ENCODE measurements at places on chromosomes 2 and 18.

GRCh38 chr2:170088776-170089175 lies 89.2 kb upstream of the MYO3B start:
- no peak for DNase-seq

DNA sequence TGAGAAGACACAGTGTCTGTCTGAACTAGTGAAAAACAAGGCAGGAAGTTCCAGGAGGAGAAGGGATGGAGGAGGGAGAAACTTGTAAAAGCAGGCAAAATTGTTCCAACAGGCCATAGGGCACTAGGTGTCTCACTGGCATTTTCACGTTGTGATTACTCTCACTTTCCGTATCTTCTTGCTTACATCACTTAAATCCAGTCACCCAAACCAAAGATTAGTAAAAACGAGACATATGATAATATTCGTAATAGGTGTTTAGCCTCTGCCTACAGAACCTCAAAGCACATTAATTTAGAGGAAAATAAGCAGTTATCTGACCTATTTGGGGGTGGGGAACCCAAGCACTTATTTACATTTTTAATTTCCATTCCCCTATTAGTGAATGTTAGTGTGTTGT lies 78.3 kb downstream of the POU3F3 start:
- DNase-seq, result no peak

DNA sequence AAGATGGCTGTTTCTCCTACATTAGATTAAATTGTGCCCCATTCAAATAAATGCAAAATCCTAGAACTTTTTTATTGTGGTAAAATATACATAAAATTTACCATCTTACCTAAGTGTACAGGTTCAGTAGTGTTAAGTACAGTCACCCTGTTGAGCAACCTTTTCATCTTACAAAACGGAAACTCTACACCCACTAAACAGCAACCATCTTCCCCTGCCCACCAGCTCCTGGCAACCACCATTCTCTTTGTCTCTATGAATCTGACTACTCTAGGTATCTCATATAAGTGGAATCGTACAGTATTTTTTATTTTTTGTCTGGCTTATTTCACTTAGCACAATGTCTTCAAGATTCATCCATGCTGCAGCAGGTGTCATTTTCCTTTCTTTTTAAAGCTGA lies 53.0 kb downstream of the ASXL2 start:
- DNase-seq, result no peak

DNA sequence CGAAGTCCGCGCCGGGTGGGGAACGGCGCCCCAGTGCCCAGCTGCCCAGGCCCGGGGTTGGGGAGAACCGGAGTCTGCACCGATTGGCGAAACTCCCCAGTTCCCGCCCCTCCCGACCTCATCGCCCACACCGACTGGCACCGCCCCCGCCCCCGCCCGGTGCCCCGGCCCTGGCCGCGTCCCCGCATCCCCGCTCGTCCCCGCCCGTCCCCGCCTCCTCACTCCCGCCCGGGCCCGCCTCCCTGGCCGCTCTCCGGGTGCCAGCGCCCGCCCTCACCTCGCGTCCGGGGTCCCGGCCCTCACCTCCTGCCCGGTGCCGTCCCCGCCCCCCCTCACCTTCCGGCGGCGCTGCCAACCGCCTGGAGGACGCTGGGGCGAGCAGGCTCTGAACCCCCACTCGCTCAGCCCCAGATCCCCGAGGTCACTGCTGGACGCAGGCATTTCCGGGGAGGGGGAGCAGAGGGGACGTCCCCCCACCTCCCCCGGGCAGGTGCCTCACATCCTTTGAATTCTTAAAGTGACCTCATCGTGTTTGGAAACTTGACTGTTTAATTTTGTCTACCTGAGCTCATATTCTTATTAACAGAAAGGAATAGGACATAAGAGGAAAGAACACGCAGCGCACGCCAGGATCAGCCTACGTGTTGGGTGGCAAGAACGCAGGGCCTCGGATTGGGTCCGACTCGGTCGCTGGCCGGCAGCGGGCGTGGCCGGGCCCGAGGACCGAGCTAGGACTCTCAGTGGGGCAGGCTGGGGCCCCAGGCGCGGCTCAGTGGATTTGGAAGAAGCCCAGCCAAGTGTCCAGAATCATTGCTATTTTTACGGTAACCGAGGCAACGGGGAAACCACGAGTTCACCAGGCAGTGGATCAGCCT lies at the start of gene FAM110C:
Gene FAM110C, minus strand, starts transcription at position 35 of the 875 bp plus-strand sequence. CDS start 120 bp downstream, outside the sequence.
- no peak for DNase-seq

DNA sequence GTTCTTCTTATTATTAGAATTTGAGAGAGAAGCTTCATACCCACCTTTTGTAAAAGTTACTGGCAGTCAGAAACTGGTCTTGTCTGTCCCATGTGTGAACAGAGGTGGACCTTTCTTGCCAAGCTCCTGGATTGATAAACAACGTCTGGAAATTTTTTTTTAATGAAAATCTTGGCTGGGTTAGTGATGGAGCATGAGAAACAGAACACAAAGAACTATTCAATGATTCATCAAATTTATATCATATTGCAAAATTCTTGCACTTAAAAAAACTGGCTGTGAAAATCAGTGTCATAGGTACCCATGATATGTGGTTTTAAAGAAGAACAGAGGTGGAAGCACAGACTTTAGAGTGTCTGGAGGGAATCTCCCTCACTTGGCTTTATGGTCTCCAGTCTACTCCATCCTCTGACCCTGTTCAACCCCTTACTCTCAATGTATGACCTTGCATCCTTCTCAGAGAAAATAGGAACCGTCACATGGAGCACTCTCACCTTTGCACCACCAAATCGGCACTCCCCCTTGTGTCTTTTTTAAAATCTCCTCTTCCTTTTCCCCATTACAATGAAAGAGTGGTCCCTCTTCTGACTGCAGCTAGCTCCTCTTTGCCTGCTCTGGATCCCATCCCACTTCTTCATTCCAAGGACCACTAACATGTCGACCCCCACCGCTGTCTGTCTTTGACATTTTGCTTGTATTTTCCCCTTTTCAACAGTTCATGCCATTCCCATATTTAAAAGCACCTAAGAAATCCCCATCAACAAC lies 58.2 kb downstream of the COPS8 start:
- no peak for DNase-seq

- no peak for DNase-seq
Observed at GRCh38 chr18:22930089-22930713, 2.9 kb upstream of the RBBP8 start.

- no peak for DNase-seq
Observed at GRCh38 chr2:226011716-226012450, 612.4 kb downstream of the NYAP2 start.

GRCh38 chr2:231394211-231395141 lies 1.0 kb upstream of the B3GNT7 start:
- DNase-seq, result no peak

GRCh38 chr18:57579934-57580333 lies 6.6 kb downstream of the FECH start:
- no peak for DNase-seq

DNA sequence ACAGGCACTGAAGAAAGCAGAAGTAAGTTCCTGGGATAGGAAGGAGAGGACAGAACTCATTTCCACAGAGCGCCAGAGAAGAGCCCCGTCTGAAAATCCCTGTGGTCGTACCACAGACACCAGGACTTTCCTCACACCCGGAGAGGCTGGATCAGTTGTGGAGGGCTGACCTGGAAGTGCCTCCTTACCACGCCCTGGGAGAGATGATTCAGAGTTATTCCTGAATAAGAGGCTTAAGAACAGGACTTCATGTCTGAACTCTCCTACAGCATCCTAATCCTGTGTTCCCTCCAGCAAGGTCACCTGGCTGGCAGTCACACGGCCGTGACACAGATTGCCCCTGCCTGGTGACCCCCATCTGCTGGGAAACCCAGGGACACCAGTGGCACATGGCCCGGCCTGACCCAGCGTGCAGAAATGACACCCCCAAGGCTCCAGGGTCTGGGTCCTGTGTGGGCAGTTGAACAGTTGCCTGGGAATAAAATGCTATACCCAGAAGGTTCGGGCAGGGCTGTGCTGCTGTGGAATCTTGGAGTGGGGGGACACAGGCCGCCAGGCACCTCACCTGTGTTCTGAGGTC lies 105.9 kb downstream of the PXDN start:
- no peak for DNase-seq

GRCh38 chr2:74736589-74736988 lies 82.5 kb downstream of the SEMA4F start:
- DNase-seq, result no peak

- no peak for DNase-seq
Observed at GRCh38 chr2:68948710-68949109, 4.0 kb downstream of the GKN2 start.

DNA sequence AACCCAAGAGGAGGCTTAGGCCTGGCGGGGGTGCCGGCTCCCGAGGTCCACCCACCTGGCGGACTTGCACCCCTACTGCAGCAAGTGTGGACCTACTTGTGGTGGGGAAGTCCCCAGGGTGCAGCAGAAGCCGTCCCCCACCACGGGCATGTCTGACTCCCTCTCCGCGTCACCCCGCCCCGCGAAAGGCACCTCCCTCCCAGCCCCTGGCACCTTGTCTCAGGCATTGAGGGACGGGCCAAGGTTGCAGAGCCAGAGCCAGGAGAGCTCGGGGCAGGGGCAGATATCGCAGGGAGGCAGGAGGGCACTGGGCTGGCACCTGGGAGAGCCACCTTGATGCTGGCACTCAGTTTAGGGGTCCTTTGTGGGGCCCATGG lies 19.0 kb downstream of the CROCC2 start:
- DNase-seq, result no peak

- no peak for DNase-seq
Observed at GRCh38 chr2:55431982-55432627, 12.4 kb upstream of the CCDC88A start.

Measured in C1 segment of cervical spinal cord (tissue), 14 donors.